SW 1271 (cell line): ENCODE measurements at places on chromosomes 13 and 19.

- DNase-seq = no peak
Measured at GRCh38 chr19:11814700-11815035, 595 bp downstream of the ZNF440 start.

- no peak for DNase-seq
Measured at GRCh38 chr13:26983543-26984320, 187.9 kb downstream of the USP12 start.

GRCh38 chr13:50990818-50991506 lies 81.4 kb downstream of the RNASEH2B start:
- DNase-seq = no peak

DNA sequence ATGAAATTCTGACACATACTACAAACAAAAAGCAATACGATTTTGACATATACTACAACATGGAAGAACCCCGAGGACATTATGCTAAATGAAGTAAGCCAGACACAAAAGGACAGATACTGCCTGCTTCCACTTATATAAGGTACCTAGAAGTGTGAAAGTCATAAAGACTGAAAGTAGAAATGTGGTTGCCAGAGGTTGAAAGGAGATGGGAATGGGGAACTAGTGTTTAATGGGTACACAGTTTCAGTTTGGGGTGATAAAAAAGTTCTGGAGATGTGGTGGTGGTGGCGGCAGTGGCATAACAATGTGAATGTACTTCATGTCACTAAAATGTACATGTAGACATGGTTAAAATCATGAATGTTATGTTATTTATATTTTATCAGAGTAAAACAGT lies 12.1 kb upstream of the NDFIP2 start:
- DNase-seq = no peak

- no peak for DNase-seq
Measured at GRCh38 chr13:77861741-77862140, 56.9 kb downstream of the EDNRB start.
